ENCODE measurements at places on chromosomes 16 and 17. TPM values are rescaled to one million over a fixed set of nuclear protein-coding genes. Genes with fewer than 3 reads are reported as not detected.

DNA sequence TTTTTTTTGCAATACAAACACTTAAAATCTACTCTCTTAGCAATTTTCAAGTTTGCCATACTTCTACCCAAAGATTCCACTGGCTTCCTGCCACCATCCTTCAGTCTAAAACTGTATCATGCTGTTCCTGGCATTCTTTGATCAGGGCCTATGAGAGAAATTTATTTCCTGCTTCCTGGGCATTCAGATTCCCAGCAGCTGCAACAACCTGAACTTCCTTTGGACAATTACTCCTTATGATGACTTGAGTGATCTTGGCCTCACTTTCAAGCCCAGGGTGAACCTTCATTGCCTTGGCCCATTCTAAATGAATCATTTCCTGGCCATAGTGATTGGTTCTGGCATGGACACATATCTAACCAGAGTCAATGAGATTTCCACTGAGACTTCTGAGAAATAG is 18.0 kb upstream of the MON1B start:
- no peak for DNase-seq

DNA sequence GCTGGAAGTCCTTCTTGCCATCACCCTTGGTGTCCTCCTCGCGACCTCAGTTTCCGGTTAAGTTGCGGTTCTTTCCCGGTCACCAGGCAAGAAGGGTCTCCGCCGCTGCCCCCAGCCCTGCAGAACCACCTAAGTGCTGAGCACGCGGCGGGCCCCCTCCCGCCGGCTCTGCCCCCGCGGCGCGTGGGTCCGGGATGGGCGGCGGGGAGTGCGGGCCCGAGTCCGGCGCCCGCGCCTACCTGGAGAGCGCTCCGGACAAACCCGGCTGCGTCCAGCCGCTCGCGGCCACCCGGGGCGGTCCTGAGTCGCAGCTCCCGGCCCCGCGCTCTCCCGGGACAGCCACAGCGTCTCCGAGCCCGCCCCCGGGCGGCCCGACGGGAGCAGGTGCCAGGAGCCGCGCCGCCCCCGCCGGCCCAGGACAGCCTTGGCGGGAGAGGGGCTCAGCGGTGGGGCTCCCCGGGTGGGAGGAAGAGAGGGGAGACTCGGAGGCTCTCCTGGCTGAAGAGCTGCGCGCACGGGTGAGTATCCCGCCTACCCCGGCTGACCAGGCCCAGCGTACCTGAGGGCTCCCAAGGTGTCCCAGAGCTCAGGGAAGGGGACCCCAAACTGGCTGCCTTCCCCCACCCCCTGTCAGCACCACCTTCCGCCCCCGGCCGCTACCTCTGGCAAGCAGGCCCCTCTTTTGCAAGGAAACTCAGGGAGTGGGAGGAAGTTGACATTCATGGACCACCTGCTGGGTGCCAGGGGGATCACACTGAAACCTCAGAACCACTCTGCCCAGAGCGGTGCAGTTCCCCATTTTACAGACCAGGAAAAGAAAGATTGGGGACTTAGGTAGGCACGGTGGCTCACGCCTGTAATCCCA is 22.2 kb upstream of the C17orf113 start:
- DNase-seq = no peak

- no peak for DNase-seq
These were observed 74.5 kb downstream of the DNAH17 start for GRCh38 chr17:78502611-78503148.

GRCh38 chr17:49842846-49843245 is 5.0 kb downstream of the TAC4 start:
- DNase-seq = no peak

DNA sequence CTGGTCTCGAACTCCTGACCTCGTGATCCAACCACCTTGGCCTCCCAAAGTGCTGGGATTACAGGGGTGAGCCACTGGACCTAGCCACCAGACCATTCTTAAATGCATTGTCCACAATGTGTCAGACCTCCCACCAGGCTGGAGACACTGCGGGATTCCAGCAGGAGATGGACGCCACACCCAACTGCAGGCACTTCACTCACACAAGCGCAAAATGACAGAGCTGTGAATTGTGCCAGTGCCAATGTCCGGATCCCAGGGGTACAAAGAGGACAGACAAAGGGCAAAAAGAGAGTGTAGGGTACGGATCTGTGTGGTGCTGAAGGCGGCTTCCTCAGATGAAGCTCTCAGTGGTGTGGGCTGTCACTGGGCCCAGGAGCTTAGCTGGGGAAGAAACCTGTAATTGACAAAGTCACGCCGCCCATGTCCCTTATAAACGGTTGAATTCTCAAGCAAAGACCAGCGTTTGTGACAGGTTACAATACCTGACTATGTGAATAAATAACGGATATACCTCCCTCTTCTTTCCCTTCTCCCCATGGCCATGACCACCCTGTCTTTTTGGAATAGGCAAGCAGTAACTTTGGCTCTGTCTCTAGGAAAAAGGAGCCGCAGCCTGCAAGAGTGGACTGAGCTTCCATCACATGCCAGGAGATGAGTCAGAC is 40.0 kb downstream of the HS3ST3A1 start:
- DNase-seq = peak; percentile 76

GRCh38 chr16:54266363-54266955 is 20.1 kb downstream of the IRX3 start:
- no peak for DNase-seq

DNA sequence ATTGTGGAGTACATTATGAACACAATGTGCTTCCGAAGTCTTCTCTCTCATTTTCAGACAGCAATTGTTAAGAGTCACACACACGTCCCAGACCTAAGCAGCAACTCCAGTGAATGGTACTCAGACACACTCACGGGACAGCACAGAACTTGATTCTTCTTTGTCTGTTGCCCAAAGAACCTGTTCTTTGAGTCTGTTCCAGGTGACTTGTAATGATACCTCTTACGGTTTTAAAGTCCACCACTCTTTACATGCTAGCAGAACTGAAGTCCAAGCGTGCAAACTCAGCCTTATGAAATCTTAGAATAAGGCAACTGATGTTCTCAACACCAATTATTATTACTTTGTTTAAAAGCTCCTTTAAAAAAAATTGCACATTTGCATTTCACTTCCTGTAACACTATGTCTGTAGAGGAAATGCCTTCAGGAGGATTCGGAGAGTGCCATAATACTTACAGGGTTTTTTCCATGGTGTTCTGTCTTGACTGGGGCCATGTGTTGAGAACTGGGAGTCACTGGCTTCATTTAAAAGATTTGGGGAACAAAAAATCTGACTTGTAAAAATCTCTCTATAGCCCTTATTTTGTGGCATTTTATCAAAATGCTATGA is 48.1 kb downstream of the MARF1 start:
- DNase-seq = no peak

DNA sequence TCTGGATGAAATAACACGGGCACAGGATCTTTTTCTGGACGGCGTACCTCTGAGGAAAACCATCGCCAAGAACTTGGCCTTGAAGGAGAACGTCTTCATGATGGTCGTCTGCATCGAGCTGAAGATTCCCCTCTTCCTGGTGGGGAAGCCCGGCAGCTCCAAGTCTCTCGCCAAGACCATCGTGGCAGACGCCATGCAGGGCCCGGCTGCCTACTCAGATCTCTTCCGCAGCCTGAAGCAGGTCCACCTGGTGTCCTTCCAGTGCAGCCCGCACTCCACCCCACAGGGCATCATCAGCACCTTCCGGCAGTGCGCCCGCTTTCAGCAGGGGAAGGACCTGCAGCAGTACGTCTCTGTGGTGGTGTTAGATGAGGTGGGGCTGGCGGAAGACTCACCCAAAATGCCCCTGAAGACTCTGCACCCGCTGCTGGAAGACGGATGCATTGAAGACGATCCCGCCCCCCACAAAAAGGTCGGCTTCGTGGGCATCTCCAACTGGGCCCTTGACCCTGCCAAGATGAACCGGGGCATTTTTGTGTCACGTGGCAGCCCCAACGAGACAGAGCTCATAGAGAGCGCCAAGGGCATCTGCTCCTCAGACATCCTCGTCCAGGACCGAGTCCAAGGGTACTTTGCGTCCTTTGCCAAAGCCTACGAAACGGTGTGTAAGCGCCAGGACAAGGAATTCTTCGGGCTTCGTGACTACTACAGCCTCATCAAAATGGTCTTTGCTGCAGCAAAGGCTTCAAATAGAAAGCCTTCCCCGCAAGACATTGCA is 68.3 kb upstream of the ENDOV start:
- DNase-seq = no peak

DNA sequence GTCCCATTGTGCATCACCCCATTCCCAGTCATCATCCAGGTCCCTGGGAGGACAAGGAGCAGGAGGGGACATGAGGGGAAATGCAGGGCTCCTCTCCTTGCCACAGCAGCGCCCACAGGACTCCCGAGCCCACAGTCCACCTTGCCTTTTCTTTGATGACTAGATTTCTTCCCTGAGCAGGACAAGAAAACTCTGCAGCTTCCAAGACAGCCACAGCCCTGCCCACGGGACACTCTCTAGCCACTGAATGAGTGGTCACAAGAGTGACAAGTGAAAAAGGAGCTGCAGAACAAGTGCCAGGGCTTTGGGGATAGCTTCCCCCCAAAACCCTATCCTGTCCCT is 4.7 kb downstream of the NEURL4 start:
- no peak for DNase-seq

DNA sequence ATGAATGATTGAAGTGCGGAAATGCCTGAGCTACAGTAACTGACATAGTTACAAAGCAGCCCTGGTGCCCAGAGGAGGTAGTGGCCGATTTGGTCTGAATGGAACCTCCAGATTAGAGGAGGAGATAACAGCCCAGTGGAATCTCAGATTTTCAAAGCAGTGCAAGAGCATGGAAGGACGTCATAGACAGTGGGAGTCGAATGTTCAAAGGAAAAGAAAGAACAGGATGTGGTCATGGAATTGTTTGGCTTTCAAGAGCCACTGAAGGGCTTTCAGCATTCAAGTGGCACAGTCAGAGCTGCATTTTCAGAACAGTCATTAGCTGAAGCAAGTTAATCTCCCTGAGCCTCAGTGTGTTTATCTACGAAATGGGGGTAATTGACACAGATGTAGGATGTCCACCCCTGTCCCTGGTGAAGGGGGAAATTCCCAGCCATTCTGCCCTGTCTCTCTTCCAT is 104.6 kb upstream of the CACNG3 start:
- DNase-seq = peak; percentile 54

GRCh38 chr16:1613728-1614455 is 1.7 kb downstream of the CRAMP1 start:
- DNase-seq = no peak

GRCh38 chr17:29593591-29594518 is 923 bp downstream of the ANKRD13B start:
- no peak for DNase-seq

DNA sequence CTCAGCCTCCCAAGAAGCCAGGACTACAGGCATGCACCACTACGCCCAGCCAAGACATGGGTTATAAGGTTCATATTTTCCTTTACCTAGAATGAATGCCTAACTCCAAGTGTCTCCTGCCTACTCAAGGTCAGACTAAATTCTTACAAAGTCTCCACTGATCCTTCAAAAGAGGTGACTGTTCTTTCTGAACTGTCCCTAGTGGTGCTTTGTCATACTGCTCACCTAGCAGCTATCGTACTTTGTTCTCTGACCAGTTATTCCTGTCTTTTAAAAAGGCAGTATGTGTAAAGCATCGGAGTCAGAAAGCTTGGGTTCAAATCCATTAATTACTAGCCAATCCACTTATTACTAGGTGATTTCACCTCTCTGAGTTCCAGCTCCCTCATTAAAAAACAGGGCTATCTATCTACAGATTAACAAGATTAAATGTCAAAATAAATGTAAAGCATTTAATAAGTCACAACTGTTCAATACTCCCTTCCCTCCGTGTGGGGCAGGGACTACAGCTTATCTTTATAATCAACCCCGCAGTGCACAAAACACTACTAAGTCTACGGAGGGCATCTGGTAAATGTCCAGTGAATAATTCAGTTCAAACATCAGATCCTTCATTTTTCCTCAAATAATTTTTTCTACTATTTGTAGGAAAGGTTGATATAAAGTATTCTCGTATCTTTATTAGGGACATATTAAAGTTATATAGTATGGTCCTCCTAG is 20.0 kb upstream of the ITGA2B start:
- DNase-seq = no peak

DNA sequence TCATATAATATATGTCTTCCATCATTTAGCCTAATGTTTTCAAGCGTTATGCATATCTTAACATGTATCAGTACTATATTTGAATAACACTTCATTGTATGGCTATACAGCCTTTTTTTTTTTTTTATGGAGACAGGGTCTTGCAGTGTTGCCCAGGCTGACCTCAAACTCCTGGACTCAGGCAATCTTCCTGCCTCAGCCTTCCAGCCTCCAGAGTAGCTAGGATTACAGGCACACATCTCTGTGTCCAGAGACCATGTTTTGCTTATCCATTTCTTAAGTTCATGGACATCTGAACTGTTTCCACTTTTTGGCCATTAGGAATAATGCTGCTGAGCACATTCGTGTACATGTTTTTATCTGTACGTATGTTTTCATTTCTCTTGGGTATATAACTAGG is 7.8 kb downstream of the BPTF start:
- no peak for DNase-seq

DNA sequence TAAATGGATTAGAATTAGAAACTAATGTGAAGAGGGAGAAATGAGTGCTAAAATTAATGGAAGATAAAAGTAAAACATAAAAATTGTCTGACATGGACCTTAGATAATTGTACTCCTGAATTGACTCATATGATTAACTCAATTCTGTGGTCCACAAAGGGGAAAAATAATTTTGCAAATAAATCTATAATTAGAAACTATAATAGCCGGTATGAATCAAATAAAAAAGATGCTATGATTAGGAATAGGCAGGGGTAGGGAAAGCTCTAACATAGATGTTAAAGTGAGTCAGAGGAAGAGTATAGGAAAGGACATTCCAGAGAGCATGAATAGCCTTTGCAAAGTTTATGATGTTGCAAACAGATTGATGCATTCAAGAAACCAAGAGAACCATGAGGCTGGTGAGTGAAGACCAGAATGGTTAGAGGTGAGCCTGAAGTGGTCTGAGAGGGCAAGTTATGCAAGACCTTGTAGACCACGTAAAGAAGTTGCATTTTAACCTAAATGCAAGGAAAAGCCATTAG is 262.1 kb upstream of the CA10 start:
- no peak for DNase-seq

- DNase-seq = no peak
These were observed 11.3 kb downstream of the NOG start for GRCh38 chr17:56604691-56605290.

SLC22A31 gene
- total RNA-seq = not detected

CA10 gene
- not detected for total RNA-seq

LLGL2 gene
- total RNA-seq = 9.2 TPM

DPEP2 gene
- not detected for total RNA-seq

EVPLL gene
- total RNA-seq = not detected

TEX14 gene
- total RNA-seq = not detected

MYH1 gene
- total RNA-seq = not detected

GFER gene
- 26.1 TPM for total RNA-seq
